Stimulated activated CD4-positive, alpha-beta T cell treated with anti-CD3 and anti-CD28 coated beads, Interleukin-1b, Interleukin-23, amount 100 ng/mL, for 4 hours (primary cell): ENCODE measurements at places on chromosomes 6 and 20.
A peak's percentile ranks its signal among the peaks of the same experiment; 100 is the strongest.

- DNase-seq: no peak
Observed at GRCh38 chr6:110430236-110430635, 14.9 kb upstream of the DDO start.

DNA sequence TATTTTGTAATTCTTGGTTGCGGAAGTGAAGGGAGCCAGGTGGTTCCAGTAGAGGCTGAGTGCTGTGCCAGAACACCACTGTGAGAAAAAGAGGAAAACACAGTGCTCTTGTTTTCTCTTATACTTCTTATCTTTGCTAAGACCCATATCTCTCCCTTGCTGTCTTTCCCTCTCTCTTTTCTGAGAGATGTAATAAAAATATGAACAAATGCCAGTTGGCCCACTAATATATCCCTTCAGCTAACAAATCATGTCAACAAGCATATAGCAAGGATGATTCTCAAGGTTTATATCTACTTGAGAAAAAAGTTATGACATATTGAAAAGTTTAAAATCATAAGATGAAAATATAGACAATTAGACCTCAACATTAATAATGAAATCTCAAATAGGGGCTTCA, 758.3 kb downstream of the HDGFL1 start:
- no peak for DNase-seq

- DNase-seq: no peak
Observed at GRCh38 chr6:117423754-117424153, 2.0 kb downstream of the ROS1 start.

DNA sequence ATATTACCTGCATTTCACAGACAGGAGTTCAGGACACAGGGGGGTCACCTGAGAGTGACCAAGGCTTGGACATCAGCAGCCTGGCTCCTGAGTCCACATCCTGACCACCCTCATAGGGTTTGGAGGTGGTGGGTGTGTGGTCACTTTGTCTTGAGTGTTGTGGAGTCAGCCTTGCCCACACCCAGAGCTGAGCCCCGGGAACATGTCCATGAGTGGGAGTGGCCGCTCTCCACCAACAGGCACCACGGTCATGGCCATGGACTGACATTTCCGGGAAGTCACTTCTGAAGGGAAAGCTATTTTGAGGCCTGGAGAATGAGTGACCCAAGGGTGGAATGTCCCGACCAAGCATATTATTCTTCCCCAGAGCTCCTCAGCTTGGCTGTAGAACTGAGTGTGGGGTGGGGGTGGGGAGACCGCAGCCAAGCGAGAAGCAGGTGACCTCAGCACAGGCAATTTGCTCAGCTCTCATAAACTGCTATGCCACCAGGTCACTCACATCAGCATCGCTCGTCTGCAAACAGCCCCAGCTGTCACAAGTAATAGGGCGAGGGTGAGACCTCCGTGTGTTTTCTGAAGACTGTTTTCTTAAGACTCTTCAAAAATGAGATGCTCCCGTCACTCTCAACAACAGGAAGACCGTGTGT, 348.6 kb upstream of the CDH4 start:
- no peak for DNase-seq

GRCh38 chr6:46921731-46922130, at the start of gene ADGRF5:
Gene ADGRF5 (minus strand): TSS chr6:46921938. CDS start chr6:46906762, 15,176 bp downstream.
- DNase-seq: no peak

DNA sequence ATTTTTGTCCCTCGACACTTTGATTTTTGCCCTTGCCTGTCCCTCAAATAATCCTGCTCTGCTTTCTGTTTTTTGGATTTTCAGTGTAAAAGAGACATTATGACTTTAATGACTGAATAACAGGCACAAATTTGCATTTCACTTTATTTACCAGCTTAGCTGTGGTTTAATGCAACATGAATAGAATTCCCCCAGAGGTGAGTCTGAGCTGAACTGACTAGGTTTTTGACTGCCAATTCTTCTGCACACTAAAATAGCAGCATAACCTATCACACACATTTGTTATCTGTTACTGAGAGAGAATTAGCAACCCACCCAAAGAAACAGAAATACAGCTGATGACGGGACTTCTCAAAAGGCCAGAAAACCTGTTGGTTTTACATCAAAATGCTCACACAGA, 3.9 kb upstream of the RBM24 start:
- no peak for DNase-seq

- no peak for DNase-seq
Observed at GRCh38 chr6:134739299-134740026, 210.4 kb downstream of the ALDH8A1 start.

DNA sequence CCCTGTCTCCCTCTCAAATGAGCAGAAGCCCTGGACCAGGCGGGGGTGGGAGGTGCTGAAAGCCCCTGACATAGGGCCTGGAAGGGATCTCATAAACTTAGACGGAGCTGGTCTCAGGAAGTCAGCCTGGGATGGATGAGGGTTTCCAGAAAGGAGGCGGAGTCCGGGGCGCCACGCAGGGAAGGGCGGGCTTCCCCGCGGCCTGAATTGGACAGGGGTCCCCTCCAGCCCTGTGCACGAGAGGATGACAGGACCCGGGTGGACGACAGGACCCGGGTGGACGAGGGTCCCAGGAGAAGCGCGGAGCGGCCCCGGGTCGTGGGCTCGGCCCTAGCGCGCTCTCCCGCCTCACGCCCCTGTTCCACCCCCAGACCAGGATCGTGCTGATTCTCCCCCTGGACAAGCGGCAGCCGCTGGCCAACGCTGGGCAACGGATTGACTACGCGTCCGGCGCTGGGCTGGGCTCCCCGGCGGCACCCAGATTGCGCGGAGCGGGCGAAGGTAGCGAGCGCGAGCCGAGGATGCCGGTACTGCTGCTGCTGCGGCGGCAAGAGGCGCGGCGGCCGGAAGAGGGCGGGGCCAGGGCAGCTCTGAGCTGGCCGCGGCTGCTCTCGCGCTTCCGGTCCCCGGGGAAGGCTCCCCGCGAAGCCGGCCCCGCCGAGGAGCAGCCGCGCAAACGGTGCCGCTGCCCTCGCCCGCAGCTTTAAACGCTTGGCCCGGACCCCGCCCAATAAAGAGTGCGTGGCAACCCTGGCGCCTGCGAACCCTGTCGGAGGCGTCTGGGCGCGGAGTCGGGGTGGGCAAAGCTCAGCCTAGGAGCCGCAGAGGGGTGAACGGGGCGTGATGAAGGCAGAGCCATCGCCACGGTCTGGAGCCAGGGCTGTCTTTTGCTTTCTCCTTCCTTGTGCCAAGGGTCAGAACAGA, 1.3 kb downstream of the C20orf144 start:
- DNase-seq: peak; percentile 66

DNA sequence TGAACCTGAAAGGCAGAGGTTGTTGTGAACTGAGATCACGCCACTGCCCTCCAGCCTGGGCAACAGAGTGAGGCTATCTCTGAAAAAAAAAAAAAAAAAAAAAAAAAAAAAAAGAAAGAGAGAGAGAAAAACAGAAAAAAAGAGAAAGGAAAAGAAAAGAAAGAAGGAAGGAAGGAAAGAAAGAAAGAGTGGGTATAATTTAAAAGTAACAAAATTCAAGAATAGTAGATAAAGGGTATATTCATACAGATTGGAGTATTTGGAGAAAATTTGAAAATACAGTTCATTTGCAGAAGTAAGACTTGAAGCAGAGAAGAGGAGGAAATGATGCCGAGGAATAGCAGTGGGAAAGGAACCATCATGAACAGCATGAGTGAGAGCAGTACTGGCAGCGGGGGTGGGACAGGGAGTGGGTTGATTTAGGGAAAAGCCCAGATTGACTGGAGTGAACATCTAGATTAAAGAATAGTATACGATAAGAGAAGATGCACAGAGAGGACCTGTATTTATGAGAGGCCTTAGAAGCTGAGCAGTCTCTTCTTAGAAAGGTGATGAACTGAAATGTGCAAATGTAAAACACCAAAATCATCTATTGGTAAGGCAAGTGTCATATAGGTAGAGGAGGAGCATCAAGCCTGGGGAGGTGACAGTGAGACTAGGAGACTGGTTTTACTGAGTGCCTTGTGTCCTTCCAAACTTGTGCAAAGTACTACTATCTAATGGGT, 17.8 kb upstream of the HLA-DRB1 start:
- no peak for DNase-seq

DNA sequence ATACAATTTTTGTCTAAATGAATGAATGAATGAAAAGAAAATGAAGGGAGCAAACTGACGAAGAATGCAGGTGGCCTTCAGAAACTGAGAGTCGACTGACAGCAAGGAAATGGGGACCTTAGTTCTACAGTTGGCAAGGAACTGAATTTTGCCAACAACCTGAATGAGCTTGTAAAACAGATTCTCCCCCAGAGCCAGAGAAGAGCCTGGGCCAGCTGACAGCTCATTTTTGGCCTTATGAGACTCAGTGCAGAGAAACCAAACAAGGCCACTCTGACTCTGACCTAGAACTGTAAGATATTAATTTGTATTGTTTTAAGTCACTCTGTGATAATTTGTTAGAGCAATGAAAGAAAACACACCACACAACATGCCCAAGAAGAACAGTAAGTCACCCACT, 21.8 kb downstream of the MAN1A1 start:
- DNase-seq: no peak

DNA sequence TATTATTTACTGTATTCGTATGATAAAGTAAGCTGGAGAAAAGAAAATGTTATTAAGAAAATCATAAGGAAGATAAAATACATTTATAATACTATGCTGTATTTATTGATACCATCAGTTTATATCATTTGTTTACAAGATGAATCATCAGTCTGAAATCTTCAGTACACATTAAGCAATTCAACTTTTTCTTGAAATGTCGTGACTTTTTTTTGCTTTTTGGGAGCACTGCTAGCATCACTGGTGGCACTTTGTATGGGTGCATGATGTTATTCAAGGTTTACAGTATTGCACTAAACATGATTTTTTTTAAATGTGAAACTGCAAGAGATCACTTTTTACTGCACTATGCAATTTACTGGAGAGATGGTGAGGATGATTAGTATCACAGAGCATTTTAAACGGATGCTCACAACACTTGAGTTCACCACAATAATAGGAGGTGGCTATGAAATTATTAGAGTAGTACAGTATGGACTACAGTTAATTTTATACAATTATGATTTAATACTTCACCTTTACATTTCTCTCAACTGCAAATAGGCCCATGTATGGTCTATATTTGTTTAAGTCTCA, 85.9 kb downstream of the SNAP25 start:
- DNase-seq: no peak

GRCh38 chr20:31693987-31694661, 28.5 kb downstream of the BCL2L1 start:
- DNase-seq: no peak

DNA sequence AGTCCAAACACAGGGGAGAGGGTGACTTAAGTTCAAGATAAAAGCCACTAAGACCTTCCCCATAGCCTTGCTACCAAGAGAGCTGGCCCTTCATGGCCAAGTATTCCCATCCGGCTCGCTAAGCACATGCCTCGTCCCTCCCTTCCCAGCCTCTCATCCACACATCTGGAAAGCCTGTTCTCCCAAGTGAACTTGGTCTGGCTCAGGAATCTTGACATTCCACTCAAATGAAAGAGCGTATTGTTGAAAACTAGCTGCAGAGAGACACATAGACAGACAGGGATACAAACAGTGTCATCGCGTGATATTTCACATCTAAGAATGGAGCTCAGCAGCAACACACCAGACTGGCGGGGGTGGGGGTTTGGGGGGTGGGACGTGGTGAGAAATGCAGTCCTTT, 182.8 kb upstream of the FOXQ1 start:
- no peak for DNase-seq

GRCh38 chr6:166434336-166434735, 51.6 kb upstream of the MPC1 start:
- no peak for DNase-seq

- DNase-seq: no peak
Observed at GRCh38 chr20:64212755-64213154, 42.8 kb upstream of the PCMTD2 start.

DNA sequence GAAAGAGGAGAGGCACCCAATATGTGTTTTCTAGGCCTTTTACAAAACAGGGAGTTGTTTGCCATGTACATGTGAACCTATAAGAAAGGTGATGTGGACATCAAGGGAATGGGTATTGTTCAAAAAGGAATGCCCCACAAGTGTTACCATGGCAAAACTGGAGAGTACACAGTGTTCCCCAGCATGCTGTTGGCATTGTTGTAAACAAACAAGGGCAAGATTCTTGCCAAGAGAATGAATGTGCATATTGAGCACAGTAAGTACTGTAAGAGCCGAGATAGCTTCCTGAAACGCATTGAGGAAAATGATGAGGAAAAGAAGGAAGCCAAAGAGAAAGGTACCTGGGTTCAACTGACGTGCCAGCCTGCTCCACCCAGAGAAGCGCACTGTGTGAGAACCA, 13.1 kb downstream of the QRSL1 start:
- DNase-seq: no peak

- no peak for DNase-seq
Observed at GRCh38 chr6:33905071-33905609, 101.3 kb upstream of the MLN start.

DNA sequence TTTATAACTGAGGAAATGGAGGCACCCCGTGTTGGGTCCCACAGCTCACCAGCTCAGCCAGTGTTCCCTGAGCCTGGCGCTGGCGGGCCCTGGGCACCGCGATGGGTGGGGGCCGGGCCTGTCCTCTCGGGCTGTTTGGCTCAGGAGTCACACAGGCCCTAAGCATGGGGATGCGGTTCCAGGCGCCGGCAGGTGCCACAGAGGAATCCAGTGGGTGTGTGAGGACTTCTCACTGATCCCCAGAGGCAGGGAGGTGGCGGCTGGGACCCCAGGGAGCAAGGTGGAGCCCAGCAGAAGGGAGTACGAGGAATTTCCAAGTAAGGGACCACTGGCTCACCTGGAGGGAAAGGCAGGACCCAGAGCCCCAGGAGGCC, 57.5 kb downstream of the IRF4 start:
- DNase-seq: no peak

GRCh38 chr6:53866226-53866625, 71.4 kb downstream of the LRRC1 start:
- no peak for DNase-seq

- DNase-seq: no peak
Observed at GRCh38 chr20:19699180-19699971, 58.7 kb upstream of the RIN2 start.

- DNase-seq: no peak
Observed at GRCh38 chr6:34005901-34006531, 139.9 kb downstream of the GRM4 start.

DNA sequence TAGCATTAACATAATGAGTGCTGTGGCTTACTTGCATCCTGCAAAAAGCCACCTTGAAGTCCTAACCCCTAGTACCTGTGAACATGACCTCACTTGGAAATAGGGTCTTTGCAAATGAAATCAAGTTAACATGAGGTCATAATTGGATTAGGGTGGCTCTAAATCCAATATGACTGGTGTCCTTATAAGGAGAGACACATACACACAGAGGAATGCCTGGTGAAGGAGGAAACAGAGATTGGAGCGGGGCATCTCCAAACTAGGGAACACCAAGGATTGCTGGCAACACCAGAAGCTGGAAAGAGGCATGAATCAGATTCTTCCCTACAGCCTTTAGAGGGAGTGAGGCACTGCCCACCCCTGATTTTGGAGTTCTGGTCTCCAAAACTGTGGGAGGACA, 17.6 kb upstream of the RPS6KA2 start:
- DNase-seq: no peak
